ENCODE measurements at places on chromosomes 11 and 22. TPM values are rescaled to one million over a fixed set of nuclear protein-coding genes. Genes with fewer than 3 reads are reported as not detected.

XRCC6 gene
- total RNA-seq: 498 TPM

FXYD2 gene
- 8.3 TPM for total RNA-seq

CRYBB3 gene
- 0.26 TPM for total RNA-seq

GRK3 gene
- 27.6 TPM for total RNA-seq

ELFN2 gene
- 0.20 TPM for total RNA-seq

GRM5 gene
- not detected for total RNA-seq

USP2 gene
- 0.82 TPM for total RNA-seq

DMC1 gene
- 14.5 TPM for total RNA-seq

CASP12 gene
- not detected for total RNA-seq

ACR gene
- not detected for total RNA-seq

SMIM35 gene
- not detected for total RNA-seq

CABP4 gene
- total RNA-seq: 0.27 TPM

ACO2 gene
- total RNA-seq: 109 TPM

MMP12 gene
- not detected for total RNA-seq

CECR2 gene
- 0.10 TPM for total RNA-seq

TRPM5 gene
- not detected for total RNA-seq

CST6 gene
- total RNA-seq: not detected

VPREB1 gene
- not detected for total RNA-seq

TMEM191C gene
- total RNA-seq: 1.3 TPM

MYO18B gene
- total RNA-seq: 2.1 TPM

PHLDA2 gene
- 2.5 TPM for total RNA-seq

OR2AT4 gene
- total RNA-seq: not detected

CRYAB gene
- total RNA-seq: not detected

KRTAP5-9 gene
- total RNA-seq: not detected

APOL5 gene
- not detected for total RNA-seq

MAPK12 gene
- total RNA-seq: 3.5 TPM

PGA3 gene
- not detected for total RNA-seq
